Cardiac septum (tissue), 1 donor: ENCODE measurements at places on chromosomes 1 and 21.

GRCh38 chr1:45243476-45244343 is 37.3 kb upstream of the ZSWIM5 start:
- no peak for DNase-seq

- no peak for DNase-seq
Measured at GRCh38 chr1:52190500-52191252, 48.8 kb downstream of the ZFYVE9 start.

DNA sequence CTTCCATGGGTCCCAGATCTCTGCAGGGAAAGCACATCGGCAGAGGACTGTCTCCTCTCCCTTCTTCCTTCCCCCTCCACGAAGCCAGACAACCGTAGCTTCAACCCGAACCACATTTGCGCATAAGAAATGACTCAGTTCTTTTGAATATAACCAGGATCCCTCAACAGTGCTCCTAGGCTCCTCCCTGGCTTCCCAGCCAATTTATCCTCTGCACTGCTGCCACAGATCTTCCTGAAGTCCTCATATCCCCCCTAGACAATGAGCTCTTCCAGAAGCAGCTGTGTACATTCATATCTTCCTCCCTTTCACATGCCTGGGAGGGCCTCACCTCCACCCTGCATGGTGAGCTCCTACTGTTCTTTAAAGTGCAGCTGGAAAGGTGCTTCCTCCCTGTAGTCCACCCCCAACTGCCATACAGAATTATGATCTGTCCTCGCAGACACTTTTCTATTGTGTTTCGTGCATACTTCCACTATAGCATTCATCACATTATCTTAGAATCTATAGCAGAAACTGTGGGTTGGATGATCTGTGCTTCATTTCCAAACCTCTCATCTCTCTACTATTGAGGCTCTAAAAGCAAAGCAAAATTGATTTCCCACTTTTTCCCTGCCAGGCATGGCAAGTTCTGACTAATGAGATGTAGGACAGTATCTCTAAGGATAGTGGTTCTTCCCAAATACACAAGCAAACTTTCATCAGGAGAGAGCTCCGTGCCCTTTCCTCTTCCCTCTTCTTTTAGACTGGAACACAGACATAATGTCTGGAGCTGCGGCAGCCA is 179.3 kb upstream of the HMGB4 start:
- DNase-seq: no peak

DNA sequence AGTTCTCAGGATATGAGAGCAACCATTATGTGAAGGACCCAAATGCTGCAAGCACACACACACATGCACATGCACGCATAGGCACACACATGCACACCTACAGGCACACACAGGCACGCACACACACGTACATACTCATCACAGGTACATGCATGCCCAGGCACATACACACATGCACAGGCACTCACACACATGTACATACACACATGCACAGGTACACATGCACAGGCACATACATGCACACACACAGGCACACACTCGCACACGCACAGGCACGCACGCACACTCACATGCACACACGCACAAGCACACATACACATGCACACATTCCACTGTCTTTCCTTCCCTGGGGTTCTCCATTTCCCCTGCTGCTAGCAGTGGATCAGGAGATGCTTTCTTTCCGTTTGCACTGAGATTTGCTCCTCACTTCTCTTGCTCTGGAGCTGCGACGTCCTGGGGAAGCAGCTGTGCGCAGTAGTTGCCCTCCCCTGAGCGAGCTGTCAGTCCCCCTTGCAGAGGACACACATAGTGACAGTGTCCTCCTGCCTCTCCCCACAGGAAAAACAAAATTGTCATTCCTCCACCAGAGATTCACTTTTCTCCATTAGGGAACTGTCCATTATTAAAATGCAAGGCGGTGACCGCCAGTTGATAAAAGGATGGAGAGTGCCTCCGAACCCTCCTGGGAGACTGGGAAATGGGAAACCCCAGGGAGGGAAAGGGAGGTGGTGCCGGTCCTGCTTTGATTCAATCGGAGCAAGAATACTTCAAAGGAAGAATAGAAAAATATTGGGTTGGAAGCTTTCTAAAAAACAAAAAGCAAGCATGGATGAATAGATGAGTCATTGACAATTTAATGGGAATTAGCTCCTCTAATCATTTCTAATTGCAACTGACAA is 69.5 kb downstream of the WDR4 start:
- DNase-seq: no peak

DNA sequence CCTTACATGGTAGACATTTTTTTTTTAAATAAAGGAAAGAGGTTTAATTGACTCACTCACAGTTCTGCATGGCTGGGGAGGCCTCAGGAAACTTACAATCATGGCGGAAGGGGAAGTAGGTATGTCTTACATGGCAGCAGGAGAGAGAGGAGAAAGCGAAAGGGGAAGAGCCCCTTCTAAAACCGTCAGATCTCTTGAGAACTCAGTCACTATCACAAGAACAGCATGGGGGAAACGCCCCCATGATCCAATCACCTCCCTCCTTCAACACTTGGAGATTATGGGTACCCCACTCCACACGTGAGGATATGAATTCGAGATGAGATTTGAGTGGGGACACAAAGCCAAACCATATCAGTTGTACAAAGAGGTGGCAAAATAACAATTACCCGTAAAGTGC is 301.7 kb downstream of the GRIK1 start:
- no peak for DNase-seq

GRCh38 chr1:236952246-236953003 is 51.8 kb downstream of the MT1HL1 start:
- DNase-seq: no peak

DNA sequence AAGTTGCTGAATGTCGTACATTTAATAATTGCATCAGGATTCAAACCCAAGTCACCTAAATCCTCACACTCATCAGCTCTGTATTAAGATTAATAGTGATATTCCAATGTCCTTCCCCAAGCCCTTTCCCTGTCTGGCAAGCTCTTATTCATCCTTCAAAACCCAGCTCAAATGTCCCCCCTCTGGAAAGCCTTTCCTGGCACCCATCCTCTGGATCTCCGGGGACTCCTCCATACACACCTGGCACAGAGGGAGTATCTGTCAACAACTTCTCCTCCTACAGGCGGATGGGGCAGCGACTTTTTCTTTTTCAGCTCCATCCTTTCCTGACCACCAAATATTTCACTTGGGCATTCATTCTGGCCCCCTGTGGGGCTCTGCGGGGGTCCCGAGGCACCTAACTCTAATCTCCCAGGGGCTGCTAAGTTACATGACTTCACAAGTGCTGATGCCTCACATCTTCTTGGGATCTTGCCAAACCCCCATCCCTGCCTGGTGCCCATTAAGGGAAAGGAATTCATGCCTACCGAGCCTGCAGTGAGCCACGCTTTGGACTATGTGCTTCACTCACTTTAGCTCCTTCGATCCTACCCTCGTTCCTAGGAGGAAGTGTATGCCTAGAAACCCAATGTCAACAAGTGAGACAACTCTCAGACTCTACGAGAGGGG is 15.2 kb downstream of the TINAGL1 start:
- no peak for DNase-seq

DNA sequence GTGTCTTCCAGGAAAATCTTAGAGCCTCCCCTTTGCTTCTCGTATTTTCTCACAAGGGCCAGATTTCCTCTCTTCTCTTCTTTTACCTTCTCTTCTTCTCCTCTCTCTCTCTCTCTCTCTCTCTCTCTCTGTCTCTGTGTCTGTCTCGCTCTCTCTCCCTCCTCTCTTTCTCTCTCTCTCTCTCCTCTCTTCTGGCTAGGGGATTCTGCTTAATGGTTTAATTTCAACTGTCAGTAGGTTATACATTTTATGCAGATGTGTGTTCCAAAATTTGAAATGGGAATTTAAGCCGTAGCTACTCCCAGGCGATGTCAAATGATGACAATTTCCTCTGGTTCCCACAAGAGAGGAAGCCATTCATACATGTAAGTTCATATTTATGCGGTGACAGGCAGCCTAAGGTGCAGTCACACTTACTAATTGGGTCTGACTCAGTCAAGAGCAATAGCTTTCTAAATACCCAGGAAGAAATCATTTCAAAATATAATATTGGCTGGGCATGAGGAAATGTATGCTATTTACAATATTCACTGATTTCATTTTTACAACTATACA is 1.4 kb downstream of the DSCAM start:
- no peak for DNase-seq

DNA sequence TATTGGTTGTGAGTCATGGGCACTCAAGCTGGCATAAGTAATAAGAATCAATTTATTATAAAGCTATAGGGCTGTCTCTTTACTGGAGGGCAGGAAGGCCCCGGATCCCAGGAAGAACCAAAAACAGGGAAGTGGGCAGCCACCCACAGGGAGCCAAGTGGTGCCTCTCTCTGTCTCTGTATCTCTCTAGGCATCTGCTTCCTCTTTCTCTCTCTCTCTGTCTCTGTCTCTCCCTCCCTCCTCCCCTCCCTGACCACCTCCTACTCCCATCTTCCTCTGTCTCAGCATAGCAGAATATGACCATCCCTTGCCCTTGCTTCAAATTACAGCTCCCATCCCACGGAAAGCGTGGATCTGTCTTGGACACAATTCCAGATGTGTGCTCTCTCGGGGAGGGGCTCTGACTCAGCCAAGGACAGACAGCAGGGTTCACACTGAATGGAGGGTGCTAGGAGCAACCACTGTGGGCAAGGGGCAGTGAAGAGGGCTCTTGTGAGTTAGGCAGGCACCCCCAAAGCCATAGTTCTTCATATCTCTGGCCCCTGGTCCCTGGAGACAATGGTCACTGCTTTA is 80.4 kb upstream of the LPGAT1 start:
- no peak for DNase-seq

DNA sequence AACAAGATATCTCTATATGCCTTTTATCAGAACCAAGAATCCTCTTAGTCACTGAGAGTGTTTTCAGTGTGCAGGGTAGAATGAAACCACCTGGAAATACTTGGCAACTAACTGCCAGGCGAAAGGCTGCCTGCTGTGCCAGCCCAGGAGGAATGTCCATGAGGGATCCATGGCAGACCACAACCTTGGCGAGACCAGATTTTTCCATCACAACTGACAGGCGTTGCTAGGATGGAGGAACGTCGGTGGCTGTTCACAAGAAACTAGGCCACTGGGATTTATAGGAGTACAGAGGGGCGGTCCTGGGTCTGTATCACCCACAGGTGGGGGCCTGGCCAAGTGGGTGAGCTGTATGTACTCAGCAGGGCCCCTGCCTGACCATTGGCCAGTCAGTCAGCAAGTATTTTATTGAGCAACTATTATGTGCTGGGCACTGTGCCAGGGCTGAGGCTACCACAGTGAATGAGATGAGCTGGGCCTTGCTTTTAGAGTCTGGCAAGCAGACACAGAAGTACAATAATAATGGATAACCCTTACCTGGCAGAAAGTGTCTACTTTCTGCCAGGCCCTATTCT is 199.4 kb downstream of the FOXD2 start:
- no peak for DNase-seq

DNA sequence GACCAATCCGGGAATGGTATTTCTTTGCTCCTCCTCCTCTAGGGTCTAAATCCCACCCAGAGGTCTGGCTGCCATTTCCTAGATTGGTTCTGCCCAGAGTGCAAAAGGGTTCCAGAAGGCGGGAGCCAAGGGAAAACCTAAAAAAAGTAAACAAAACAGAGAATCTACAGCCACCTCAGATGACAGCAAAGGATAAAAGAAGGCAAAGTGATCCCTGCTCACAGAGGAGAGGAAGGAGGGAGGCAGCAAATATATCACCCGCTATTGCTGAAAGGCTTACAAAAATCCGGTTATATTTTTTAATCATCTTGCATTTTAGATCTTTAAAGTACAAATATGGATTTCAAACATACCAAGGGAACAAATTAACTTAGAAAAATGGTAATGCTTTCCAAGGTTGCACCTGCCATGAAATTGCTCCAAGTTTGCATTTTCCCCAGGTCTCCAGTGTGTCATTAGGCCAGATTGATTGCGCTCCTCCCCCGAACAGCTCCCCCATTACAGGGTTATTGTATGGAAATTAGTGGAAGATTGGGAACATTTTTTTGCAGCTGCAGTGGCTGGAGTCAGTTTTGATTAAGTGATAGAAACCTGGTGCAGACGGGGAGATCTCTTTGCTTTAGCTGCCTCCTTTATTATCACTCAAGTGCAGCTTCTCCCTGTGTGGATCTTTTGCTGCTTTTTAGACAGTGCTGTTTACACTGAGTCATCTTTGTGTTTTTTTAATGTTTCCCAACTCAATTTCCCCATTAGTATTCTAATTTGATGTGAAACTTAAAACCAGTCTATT is 280.5 kb upstream of the CAMK1G start:
- no peak for DNase-seq

GRCh38 chr1:173042806-173043205 is 7.9 kb downstream of the TNFSF18 start:
- DNase-seq: no peak

DNA sequence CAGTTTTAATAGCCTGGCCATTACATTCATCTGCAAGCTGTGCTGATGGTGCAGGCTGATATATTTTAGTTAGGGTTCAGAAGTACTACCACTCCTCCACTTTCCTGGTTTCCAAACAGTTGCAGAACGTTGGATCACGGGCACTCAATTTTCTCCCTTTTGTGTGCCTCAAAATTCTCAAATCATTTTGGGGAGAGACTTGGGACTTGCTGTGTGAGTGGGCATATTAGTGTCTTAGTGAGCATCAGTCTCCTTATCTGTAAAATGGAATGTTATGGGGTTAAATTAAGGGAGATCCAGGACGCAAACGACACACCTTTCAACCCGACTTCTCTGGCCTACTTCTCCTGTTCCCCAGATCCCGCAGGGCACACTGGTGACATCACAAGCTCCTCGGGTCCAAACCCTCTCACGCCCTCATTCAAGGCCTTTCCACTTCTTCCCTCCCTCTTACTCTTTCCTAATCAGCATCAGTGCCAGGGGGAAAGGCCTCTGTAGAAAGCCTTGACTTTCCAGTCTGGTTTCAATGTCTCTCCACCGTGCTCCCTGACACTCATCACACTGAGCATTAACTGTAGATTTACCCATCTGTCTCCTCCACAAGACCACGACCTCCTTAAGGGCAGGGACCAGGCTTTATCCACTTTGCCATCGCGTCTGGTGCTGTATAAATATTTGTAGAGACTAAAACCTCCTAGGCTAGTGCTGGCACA is 1.2 kb downstream of the PIGP start:
- DNase-seq: no peak

- no peak for DNase-seq
Measured at GRCh38 chr1:203189951-203190352, 3.4 kb upstream of the CHI3L1 start.

- DNase-seq: no peak
Measured at GRCh38 chr1:162381383-162381782, at the start of gene C1orf226. TSS of gene C1orf226 (plus strand) at chr1:162381728. CDS start at chr1:162381902, 174 bp downstream.

- DNase-seq: no peak
Measured at GRCh38 chr21:18951271-18952038, 547.9 kb upstream of the TMPRSS15 start.

- no peak for DNase-seq
Measured at GRCh38 chr1:234550341-234551031, 59.5 kb downstream of the IRF2BP2 start.
